ENCODE measurements at places on chromosomes 3 and 15.
A peak's percentile ranks its signal among the peaks of the same experiment; 100 is the strongest.

GRCh38 chr3:66439666-66440344, 61.0 kb downstream of the LRIG1 start:
- no peak for DNase-seq

DNA sequence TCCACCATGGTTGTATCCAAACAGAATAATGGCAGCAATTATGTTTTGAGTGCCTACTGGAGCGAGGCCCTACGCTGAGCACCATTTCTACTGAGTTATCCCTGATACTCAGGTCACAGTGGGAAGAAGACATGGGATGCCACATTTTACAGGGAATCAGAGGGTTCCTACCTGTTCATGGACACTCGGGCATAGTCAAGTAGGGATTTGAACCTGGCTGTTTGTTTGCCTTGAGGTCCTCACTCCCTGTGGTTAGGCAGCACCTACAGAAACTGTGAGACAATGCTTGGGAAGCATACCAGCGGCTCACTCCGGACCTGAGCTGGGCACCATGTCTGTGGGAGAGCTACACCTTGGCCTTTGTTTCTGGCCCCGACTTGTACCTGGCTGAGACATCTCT, 390.4 kb downstream of the LRTM1 start:
- no peak for DNase-seq

- DNase-seq, result no peak
Measured at GRCh38 chr3:40143283-40144090, 166.0 kb upstream of the EIF1B start.

GRCh38 chr3:187639927-187640568, 30.1 kb downstream of the SST start:
- DNase-seq, result no peak

- DNase-seq, result no peak
Measured at GRCh38 chr3:97967966-97968365, 4.3 kb downstream of the RIOX2 start.

DNA sequence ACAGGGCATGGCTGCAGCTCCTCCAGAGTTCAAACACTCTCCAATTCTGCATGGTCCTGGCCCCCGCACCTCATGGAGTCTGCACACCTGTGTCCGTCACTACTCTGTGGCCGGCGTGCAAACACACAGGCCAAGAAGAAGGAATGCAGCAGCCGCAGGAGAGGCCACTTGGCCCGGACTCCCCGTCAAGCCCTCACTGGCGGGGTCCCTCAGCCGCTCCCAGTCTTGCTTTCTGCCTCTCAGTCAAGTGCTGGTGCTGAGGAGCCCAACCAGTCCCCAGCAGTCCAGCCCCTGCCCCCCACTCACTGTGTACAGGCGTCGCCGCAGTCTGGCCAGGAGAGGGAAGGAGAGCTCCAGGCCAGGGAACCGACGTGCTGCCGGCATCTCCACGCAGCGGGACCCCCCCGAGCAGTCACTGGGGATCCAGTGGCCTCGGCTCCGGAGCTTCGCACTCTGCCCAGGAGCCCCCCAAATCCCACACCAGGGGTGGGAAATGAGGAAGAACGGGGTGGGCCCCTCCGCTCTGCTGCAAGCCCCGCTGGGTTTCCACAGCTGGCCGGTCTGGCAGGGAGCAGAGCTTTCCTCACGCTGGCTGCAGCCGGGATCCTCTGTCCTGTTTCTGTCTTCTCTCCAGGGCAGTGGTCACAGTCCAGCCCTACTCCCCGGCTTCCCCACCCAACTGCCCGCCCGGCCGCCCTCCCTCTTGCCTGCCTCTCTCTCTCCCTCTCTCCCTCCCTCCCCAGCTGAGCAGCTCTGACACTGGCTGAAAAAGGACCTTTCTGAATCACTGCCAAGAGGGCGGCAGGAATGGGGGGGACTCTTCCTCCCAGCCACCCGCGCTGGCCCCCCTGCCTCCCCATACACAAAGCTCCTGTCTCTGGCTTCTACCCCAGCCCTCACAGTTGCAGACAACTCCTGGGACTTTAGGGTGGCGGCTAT, 16.0 kb downstream of the TNK2 start:
- DNase-seq, result no peak

DNA sequence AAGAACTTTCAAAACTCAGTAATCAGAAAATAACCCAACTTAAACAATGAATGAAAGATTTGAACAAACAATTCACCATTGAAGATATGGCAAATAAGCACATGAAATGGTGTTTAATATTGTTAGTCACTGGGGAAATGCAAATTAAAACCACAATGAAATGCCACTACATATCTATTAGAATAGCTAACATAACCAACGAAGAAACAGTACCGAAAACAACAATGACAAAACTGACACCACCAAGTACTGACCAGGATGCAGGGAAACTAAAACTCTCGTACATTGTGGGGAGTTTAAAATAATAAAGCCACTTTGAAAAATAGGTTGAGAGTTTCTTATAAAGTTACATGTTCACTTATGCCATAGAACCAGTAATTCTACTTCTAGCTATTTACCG, 69.1 kb downstream of the KBTBD8 start:
- DNase-seq, result no peak

DNA sequence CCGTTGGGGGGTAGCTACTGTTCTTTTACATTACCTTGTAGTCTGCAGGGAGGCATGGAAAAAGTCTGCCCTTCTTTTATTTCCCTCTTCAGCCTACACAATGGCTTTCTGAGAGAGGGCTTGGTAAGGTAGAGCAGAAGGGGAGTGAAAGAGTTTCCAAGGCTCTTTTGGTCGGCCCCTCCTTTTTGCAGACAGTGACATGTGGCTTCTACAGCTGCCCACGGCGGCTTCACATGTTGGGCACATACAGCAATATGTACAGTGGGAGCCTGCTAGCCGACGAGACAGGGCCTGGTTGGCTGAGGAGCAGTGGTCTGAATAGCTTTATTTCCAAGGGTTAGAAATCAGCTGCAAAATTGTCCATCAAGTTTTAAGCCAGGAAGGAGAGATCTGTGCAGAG, 4.0 kb downstream of the INAFM2 start:
- DNase-seq, result no peak

GRCh38 chr3:48268936-48269561, 28.1 kb downstream of the ZNF589 start:
- peak; percentile 56 for DNase-seq

DNA sequence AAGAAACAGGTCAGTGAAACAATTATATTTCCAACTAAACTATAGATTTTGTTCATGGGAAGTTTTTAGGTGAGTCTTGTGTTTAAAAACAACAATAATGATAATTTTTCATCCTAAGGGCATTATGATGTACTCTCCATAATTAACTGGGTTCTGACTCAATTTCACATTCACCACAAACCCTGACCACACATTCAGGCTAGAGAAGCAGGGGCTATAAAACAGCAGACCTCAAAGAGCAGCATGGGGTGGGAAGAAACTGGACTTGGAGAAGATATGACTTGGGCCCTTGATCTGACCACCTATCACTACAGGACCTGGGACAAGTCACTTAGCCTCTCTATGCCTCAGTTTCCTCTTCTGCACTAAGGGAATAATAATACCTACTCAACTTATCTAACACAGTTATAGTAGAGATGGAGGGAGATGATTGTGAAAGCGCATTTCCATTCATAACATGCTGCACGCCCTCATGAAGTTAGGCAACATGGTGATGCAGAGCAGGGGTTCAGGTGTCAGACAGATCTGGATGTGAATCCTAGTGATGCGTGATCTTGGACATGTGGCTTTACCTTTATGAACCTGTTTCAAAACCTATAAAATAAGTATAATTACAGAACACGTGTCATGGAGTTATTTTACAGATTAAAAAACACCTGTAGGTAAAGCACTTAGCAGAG, 63.0 kb upstream of the ACP3 start:
- DNase-seq, result no peak

GRCh38 chr15:89199746-89200145, 21.6 kb downstream of the RLBP1 start:
- no peak for DNase-seq

GRCh38 chr15:70505411-70505919, 257.9 kb downstream of the UACA start:
- no peak for DNase-seq

DNA sequence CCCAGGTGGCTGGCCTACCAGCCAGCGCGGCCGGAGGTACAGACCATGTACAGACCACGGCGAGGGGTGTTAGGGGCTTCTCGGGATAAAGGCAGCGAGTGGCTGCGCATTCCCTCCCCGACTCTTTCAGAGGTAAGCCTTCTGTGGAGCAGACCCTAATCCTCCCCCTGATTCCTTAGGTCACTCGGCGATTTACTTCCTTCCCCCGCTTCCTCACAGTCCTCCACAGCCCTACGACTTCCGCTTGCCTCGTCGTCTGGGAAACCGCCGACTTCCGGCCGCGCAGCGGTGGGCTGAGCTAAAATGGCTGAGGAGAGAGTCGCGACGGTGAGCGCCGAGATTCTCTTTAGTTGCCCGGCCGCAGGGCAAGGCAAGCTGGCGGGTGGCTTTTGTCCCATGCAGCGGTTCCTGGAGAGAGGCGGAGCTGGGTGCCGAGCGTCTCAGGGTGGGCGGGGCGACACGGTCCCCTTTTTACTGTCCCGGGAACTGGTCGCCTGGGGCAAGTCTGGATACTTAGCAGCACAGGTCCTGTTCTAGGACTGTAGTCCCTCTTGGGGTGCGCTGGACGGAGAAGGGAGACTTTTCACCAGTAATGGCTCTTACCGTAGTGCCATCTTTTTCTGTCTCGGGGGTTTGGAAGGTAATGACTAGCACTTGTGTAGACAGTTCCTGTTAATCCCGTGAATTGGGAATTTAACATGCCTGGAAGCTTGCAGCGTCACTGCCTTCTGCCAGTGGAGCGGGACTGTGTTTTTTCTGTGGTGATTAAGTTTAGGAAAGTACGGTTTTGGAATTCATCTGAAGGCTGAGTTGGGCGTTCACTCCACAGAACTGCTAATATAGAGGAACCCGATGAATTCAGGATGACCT, at the start of the genes BBS4 and HIGD2B:
Gene BBS4 (plus strand): TSS at position 283 of the 870 bp plus-strand sequence. CDS start 21 bp downstream, at position 304.
Gene HIGD2B (minus strand): TSS at position 258 of the 870 bp plus-strand sequence. CDS start 9,808 bp downstream, outside the sequence.
- peak; percentile 64 for DNase-seq
